T-helper 17 cell (primary cell): ENCODE measurements at places on chromosomes 1 and 21.

DNA sequence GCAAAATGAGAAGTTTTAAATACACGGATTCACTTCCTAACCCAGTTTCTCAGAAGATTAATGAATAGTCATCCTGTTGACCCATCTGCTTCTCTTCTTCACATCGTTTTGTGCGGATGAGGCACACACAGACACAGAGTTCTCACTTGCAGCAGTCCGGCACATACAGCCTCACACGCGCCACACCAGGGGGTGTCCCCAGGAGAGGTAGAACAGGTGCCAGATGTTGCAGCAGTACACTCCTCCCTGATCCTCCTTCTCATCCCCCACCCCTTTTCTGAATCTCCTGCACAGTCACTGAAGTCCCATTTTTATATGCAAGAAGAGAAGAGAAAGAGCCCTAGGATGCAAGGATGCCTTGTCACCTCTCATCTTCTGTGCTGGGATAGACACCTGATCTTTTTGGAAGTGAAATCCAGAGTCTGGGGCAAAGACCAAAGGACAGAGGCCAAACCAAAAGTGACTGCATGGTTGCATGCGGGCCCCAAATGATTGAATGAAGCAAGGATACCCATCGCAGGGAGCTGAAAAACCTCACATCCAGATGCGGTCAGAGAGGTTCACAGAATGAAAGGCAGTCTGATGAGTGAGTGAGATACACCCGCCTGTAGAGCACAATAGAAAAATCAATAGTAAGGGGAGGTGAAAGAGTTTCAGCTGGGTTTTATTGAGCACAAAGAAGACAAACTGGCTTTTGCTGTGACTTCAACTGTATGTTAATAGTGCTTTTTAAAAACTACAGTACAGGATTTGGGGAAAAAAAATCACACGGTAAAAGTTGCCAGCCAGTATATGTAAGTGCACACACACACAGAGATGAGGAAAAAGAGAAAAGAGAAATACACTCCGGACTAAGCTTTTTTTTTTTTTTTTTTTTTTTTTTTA, 28.9 kb downstream of the PBX1 start:
- no peak overlapping the region for H3K4me3 ChIP-seq
- peaks cover 6% of the 10 kb centered on the region for H3K27me3 ChIP-seq
- no peak overlapping the region for H3K27ac ChIP-seq
- no peaks in the 10 kb centered on the region for H3K4me1 ChIP-seq
- DNase-seq, result no peak
- H3K36me3 ChIP-seq, result no peaks in the 10 kb centered on the region

DNA sequence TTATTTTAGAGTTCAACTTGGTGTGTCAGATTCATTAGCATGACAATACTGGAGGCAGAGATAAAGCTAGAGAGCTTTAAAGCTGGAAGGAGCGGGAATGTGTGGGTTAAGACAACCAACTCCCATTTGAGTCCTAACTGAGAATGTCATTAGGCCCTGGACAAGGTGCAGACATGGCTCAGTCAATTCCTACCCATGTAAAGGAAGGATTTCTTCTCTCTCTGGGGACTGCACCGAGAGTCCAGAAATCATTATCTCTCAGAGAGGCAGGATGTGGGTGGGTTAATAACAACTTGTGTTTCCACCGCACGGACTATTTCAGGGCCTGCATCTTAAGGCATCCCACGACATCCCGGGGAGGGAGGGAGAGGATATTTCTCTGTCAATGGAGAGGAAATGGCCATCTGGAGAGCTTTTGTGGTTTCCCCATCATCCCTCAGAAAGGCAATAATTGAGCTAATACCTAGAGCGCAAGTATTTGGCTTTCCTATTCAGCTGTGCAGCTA, 46.7 kb upstream of the SARS1 start:
- no peak overlapping the region for H3K27ac ChIP-seq
- DNase-seq, result no peak
- no peaks in the 10 kb centered on the region for H3K27me3 ChIP-seq
- no peak overlapping the region for H3K4me3 ChIP-seq
- H3K36me3 ChIP-seq, result peaks cover 8% of the 10 kb centered on the region

DNA sequence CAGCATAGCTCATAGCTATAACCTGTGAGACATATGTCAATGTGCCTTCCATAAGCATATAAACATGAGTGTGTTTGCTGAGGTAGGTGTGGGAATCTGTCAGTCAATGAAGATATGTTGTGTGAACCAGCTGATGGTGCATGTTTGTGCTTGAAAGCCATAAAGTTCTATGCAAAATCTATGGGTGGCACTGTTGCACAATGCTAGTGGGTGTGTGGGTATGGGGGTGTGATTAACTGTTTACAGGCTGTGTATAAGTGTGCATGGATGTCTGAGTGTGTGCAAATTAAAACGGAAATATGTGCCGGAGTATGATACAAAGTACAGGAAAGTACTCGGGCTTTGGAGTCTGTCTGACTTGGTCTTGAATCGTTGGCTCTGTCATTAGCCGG, 1.0 kb upstream of the ATP2B4 start:
- peak overlapping the region; percentile 98 for H3K4me3 ChIP-seq
- peak overlapping the region; percentile 98 for H3K27ac ChIP-seq
- H3K27me3 ChIP-seq, result no peaks in the 10 kb centered on the region

- DNase-seq, result no peak
- H3K4me1 ChIP-seq, result peaks cover 4% of the 10 kb centered on the region
- H3K27me3 ChIP-seq, result peaks cover 33% of the 10 kb centered on the region
- no peak overlapping the region for H3K27ac ChIP-seq
These were observed 4.3 kb upstream of the OR2C3 start for GRCh38 chr1:247540581-247540980.

DNA sequence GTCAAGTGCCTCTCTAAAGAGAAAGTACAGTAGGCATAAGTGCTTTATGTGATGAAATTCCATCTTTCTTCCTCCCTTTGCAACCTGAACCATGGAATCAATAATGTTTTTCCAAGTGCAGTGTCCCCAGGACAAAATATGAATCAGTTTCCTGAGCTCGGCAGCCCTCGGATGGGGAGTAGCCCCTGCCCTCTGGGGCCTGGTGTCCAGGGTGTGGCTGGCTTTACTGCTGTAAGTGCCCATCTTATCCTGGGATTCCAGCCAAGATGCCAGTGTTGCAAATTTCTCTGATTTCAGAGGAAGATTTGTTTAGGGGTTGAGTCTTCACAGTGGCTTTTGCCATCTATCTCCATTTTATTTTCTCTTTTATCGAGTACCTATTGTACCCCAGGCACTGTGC, 40.5 kb upstream of the SRP9 start:
- no peak for DNase-seq
- peaks cover 2% of the 10 kb centered on the region for H3K4me1 ChIP-seq

DNA sequence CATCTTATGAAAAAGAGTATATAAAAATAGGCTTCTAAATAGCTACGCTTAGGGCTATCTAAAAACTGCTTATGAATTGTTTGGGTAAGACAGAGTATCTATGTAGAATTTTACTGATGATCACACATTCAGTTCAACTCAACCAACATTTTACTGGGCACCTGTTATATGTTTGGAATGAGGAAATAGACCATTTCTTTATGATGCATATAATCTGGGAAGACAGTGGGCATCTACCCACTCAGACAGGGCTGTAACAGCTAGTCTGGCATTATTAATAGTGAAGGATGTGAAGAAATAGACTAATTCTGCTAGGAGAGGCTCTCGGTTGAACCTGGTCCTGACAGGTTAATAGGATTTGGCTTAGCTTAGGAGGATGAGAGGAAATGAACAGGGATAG, 56.9 kb downstream of the TIAM1 start:
- DNase-seq, result no peak
- H3K36me3 ChIP-seq, result no peaks in the 10 kb centered on the region
- H3K4me3 ChIP-seq, result no peak overlapping the region
- H3K27me3 ChIP-seq, result no peaks in the 10 kb centered on the region
- H3K27ac ChIP-seq, result no peak overlapping the region

GRCh38 chr1:19981507-19982312, 2.3 kb upstream of the PLA2G2A start:
- no peak overlapping the region for H3K27ac ChIP-seq
- no peak overlapping the region for H3K4me3 ChIP-seq
- H3K27me3 ChIP-seq, result peaks cover 58% of the 10 kb centered on the region
- peaks cover 7% of the 10 kb centered on the region for H3K36me3 ChIP-seq

DNA sequence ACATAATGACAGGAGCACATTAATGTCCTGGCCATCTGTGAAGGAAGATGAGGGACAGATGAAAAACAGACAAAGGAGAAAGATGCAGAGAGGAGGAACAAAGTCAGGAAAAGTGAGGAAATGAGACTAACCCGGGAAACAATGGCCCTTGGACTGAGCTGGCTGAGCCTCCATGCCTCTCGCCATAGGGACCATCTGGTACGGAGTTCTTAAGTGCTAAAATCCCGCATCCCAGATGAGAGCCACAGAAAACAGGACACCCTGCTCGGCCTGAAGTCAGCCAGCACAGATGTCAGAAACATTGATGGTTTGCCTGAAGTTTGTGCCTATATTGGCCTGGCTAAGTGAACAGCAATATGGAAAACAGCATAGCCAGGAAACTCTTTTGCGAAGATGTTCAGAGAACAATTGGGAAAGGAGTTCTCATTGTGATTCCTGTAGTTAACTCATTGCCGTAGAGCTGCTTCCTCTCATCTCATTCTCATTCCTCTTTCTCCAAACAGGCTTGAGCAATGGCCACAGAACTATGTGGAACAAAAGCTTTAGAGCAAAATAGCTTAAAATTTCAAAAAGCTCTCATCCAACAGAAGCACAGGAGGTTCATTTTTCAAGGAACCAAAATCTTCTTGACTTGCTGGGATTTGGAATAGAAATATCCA, 96.6 kb downstream of the ASTN1 start:
- H3K36me3 ChIP-seq, result no peaks in the 10 kb centered on the region
- H3K4me1 ChIP-seq, result no peaks in the 10 kb centered on the region
- no peaks in the 10 kb centered on the region for H3K27me3 ChIP-seq
- DNase-seq, result no peak
- no peak overlapping the region for H3K4me3 ChIP-seq

DNA sequence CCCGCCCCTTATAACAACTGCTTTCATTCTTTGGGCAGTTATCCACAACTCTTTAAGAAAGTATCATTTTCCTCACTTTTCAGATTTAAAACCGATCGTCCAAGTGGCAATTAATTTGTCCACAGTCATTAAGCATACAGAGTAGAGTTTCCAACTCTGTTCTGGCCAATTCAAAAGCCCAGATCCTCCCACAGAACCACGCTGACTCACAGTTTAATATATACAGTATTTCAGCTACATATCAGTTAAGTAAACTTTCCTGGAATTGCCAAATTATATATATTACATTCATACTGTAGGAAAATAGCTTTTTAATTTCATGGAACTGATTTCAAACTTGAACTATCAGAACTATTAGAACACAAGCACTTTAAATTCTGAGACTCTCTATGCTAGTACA, 163.8 kb upstream of the ESRRG start:
- H3K36me3 ChIP-seq, result no peaks in the 10 kb centered on the region
- H3K27me3 ChIP-seq, result no peaks in the 10 kb centered on the region
- no peak overlapping the region for H3K4me3 ChIP-seq
- H3K4me1 ChIP-seq, result no peaks in the 10 kb centered on the region
- H3K27ac ChIP-seq, result no peak overlapping the region
- no peak for DNase-seq

DNA sequence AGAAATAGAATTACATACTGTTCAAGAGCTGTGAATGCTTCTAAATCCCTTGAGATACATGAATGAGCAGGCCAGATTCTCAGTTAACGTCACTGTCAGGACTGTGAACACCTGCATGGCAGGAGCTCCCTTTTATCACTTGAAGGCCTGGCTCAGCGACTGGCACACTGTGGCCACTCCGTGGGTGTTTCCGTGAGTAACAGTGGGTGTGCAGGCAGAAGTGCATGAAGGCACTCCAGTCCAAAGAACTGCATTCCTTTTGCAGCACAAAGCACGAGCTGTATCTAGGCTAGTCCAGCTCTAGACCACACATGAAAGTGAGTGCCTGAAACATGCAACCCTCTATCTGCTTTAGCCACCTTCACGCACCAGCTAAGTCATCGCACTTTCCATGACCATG, 9.6 kb upstream of the SIM2 start:
- H3K4me3 ChIP-seq, result no peak overlapping the region
- peaks cover 2% of the 10 kb centered on the region for H3K4me1 ChIP-seq
- peaks cover 86% of the 10 kb centered on the region for H3K27me3 ChIP-seq
- peaks cover 2% of the 10 kb centered on the region for H3K36me3 ChIP-seq

DNA sequence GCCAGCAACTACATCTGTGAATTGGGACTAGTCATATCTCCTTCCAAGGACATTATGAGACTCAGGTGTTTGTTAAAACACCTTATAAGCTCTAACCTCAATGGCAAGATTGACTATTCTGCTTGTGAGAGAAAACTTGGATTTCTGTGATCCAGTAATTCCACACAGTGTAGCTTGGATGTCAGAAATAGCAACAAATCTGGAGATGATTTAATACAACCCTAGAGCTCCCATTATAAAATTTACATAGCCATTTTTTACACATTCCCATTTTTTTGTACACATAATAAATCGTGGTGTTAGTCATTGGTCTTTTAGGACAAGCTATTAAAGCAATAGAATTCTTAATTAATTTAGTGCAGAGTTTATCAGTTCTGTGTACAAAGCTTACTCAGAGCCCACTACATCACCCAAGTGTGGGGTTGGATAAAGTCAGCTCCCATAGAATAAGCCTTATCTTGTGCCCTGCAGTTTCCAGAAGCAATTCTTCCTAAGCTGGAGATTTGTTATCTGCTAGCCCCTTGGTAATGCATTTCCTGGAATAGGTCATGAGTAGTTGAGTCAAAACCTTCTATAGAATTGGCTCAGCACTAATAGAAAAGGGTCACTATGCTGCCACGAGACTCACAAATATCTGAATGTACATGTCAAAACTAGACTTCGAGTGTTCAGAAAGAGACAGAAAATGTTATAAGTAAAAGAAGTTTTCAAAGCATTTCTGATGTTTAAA, 434.0 kb upstream of the RUNX1 start:
- H3K36me3 ChIP-seq, result peaks cover 2% of the 10 kb centered on the region
- no peak for DNase-seq
- H3K4me1 ChIP-seq, result no peaks in the 10 kb centered on the region
- H3K4me3 ChIP-seq, result no peak overlapping the region
- no peak overlapping the region for H3K27ac ChIP-seq
- peaks cover 58% of the 10 kb centered on the region for H3K27me3 ChIP-seq

DNA sequence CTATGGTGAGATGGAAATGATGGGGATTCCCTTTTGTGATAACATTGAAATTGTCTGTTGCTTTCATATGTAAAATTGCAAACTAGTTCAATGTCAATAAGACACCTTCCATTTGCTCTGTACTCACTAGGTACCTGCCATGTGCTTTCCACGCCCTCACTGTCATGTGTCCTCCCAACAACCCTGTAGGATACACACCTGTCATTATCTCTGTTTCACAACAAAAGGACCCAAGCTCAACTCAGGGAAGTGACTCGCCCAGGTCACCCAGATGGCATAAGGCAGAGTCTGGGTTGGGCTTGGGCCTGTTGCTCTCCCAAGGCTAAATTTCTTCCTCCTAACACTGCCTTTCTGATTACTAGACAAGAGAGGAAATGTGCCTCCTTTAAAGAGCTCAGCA, 45.3 kb upstream of the MCOLN3 start:
- H3K36me3 ChIP-seq, result peaks cover 8% of the 10 kb centered on the region
- H3K4me1 ChIP-seq, result peaks cover 8% of the 10 kb centered on the region
- H3K4me3 ChIP-seq, result no peak overlapping the region
- no peak for DNase-seq
